ENCODE measurements at places on chromosomes 3 and 15.

DNA sequence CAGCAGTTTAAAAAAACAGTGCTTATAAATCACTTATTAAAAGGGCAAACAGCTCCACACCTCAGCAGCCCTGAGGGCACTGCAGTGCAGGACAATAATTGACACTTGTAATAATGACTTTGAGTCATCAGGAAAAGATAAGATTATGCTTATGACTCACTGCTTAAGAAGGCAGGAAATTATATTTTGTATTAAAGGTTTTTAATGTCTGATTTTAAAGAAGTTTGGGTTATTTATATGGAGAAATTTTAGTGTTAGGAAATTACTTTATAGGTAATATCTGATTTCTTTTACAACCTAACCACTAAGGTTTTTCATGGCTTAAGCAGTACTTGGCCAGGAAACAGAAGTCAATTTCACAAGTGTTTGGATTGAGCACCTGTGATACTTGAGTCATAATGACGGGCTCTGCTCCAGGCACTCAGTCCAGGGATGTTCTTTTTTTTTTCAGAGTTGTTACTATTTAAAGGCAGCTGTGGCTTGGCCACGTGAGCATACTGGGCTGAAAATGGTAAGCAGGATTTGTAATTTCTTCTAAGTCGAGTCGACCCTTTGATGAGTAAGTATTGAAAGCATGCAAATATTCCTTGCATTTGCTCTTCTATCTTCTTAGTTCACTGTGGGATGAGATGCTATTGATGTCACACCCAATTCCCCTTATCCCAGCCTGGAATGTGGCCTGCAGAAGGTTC is 21.6 kb upstream of the SLC6A20 start:
- DNase-seq = no peak

DNA sequence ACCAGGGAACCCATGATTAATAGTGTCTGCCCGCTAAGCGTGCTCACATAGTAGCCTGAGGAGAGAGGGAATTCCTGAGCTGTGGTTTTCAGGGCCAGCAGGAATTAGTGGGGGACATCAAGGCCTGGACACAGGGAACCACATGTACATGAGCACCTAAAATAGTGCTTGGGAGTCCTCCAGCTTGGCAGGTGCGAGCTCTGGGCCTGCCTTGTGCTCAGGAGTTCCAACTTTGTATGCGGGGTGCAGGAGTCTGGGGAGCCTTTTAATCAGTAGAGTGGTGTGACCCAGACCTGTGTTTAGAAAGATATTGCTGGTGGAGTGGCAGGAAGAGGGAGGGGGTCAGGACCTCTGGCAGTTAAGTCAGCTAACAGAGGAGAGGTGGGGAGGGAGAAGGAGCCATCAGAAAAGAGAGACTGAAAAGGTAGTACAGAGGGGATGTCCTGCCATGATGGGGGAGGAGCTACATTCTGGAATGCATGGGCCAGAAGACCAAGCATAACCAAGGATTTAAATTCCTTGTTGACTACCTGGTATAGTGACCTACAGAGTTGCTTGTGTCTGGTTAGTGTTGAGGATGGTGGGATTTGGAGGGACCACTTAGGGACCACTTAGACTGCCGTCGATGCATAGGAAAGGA is 1.9 kb downstream of the DAG1 start:
- no peak for DNase-seq

GRCh38 chr3:155242342-155242741 is 51.1 kb downstream of the STRIT1 start:
- DNase-seq = no peak

DNA sequence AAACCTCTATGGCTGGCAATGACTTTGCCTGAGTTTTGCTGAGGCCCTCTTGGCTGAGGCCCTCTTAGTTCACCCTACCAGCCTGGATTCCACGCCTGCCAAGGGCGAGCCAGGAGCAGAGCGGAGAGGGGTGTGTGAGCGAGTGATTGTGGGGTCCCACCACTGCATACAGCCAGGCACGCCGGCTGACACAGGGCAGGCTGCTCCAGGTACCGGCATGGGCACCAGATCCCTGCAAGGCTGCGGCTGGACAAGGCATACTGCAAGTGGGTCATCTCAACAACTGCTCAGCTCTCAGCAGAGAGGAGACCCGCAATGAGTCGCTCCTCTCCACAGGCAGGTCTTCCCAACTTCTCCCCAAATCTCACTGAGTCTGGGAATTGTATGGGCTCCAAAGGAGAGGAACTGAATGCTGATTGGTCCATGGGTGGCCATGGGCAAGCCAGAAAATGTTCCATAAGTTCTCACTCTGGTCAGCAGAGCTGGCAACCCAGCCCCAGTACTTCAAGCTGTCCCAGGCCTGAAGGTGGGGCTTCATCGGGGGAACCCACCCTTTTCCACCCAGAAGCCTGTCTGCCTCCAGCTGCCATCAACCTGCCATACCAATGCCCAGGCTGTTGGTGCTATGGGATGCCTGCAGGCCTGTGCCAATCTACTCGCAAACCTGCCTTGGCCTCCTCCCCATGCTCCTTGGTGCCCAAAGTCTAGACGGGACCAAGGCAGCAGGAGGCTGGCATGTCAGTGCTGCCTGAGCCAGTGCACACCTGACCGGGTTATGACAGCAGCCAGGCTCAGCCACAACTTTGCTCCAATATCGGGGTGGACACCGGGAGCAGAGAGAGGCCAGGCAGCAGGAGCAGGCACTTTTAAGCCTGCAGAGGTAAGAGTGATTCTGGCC is 1273.6 kb upstream of the GBE1 start:
- DNase-seq = no peak
